ENCODE measurements at places on chromosomes 12 and 14. TPM values are rescaled to one million over a fixed set of nuclear protein-coding genes. Genes with fewer than 3 reads are reported as not detected.

SRRM4 gene
- total RNA-seq, result under 0.01 TPM

C12orf54 gene
- not detected for total RNA-seq

KLHDC1 gene
- 4.8 TPM for total RNA-seq

TEX22 gene
- total RNA-seq, result 0.44 TPM
